ENCODE measurements at places on chromosomes 2 and 18.

DNA sequence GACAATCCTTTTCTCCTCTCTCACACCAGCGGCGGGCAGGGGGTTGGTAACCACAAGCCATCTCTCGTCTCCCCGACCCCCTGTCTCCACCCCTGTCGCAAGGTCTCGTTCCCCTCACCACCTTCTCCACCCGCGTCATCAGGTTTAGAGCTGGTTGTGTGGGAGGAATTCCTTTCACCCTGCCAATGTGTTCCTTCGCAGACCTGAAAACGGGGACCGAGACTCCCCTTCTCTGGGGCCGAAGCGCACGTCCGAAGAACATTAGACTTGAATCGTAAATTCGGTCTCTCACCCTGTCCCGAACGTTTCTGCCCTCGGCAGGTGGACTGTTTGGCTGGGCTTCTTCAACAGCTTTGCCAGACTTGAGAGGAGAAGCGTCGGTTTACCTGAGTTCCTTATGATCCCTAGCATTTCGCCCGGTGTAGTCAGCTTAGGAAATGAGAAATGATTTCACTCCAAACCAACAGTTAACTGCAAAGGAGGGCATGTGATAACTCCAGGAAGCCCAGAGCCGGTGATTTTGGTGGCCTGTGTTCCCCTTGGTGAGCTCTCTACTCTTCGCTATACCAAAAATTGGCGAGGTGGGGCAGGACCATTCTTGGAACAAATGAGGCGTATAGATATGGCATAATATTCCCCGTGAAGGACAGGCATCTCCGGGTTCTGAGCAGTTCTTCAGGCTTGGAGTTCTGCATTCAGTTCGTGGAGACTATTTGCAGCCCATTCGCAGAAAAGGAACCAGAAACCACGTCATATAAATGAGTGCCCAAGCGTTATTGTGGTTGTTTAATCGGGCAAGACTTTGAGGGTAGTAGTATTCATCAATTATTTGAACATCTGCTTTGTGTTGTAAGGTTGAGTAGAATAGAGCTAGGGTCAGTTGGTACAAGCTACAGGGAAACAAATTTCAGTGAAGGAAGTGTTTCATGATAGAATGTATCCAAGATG is 694 bp downstream of the CFAP36 start:
- no peak for DNase-seq

- no peak for DNase-seq
Observed at GRCh38 chr2:146844226-146844990, 1000.4 kb upstream of the ACVR2A start.

DNA sequence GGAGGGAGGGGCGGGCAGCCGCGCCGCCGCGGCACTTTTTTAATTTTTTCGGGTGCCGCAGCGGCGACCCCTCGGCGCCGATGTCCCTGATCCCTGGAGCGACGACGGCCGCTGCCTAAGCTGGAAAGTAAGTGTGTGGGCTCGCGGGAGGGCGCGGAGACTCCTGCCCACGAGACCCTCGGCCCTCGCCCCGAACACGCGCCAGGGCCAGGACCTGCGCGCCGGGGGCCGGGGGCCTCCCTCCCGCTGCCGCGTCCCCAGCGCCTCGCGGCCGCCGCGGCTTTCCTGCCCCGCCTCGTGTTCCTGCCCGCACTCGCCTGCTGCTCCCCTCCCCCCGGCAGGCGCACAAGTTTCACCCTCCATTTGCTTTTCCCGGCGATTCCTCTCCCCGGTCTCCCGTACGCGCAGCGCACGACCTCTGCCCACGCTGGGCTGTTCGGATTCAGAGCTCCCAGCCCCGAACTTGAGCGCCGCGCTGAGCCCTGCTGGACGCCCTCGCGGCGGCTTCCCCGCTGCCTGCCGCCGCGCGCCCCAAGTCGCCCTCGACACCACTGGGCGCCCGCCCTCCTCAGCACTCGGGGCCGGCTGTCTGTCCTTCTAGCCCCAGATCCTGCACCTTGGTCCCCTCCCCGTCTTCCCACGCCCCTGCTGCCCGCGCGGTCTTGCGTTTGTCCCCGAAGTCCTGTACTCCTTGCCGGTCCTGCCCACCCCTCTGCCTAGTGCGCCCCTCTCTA is 507 bp downstream of the PKP4 start:
- peak; percentile 20 for DNase-seq

DNA sequence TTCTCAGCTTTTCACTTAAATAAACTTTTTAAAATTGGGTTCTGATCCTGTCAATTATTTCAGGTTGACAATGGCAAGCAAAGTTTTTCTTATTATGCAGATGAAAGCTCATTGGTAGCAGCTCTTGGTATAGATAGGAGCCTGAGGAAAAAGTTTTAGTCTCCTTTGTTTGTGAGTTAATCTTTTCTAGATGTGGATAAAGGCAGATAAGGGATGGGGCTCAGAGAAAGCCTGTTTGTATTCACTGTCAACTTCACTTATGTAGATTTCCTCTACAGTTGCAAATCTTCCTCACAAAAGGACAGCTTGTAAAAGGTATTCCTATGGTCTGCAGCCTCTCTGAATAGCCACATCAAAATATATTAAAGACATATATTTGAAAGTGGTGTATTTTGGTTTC is 224.5 kb upstream of the SPOPL start:
- DNase-seq, result no peak

- DNase-seq, result no peak
Observed at GRCh38 chr2:9145109-9145751, 61.4 kb upstream of the ASAP2 start.

DNA sequence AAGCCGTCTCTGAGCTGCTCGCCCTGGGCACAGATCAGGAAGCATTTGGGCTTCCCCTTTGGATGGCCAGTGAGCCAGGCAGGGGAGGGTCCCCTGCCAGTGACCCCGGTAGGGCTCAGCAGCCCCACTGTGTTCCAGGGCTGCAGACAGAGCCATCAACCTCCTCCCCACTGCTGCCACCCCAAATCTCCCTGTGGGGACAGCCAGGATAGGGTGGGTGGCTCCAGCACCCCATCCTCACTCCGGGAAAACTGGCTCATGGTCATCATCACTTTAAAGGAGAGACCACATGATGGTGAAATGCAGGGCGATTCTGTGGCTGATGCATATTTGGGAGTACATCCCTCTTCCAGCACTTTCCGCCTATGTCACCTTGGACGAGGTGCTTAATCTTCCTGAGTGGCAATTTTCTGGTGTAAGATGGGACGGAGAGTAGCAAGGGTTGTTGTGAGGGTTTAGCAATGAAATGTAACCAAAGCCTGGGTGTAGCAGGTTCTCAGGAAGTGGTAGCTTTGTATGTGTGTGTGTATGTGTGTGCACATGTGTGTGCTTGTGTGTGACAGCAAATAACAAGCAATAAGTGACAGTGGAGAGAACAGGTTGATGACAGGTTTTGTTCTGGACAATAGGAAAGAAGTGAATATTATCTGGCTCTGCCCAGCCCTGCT is 61.8 kb downstream of the ACAA2 start:
- no peak for DNase-seq

GRCh38 chr2:107108556-107108955 is 222.6 kb upstream of the ST6GAL2 start:
- no peak for DNase-seq

DNA sequence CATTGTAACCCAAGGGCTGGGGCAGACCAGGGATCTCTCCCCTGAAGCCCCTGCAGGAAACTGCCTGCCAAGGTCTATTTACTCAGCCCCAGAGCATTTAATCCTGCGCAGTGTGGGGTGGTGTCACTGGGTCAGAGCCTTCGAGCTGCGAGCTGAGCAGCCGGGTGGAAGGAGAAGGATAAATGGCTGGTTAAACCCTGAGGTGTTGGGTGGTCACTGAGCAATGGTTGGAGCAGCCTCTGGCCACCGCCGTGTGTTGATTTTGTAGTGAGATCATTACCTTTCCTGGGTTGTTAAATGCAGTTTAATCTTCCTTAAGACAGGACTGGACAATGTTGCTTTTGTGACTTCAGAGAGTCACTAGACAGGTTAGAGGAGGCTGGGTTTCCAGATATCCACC is 98.1 kb downstream of the SETBP1 start:
- no peak for DNase-seq

- DNase-seq, result no peak
Observed at GRCh38 chr2:232613538-232614134, 19.8 kb upstream of the EFHD1 start.
